CD4-positive, alpha-beta T cell treated with Interleukin-4 for 4 hours (primary cell): ENCODE measurements at places on chromosomes 1 and 21.
A peak's percentile ranks its signal among the peaks of the same experiment; 100 is the strongest.

GRCh38 chr1:55718758-55719671, 503.9 kb upstream of the USP24 start:
- no peak for DNase-seq

DNA sequence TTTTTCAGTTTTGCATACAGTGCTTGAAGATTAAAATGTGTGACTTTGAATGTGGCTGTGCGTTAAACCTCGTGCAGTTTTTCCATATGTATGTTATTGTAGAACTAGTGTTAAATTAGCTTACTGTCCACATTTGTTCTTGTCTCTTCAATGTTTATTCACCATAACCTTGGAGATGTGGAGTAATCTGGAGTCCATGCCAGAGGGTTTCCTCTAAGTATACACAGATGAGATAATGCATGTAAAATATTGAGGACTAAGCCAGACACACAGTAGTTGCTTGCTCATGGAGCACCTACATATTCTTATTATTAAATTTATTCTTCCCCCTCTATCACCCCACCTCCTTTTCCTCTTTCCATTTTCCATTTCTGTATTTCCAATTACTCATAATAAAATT, 7.7 kb upstream of the GIPC2 start:
- no peak for DNase-seq

- DNase-seq: no peak
Observed at GRCh38 chr1:1088029-1088800, 14.1 kb upstream of the RNF223 start.

DNA sequence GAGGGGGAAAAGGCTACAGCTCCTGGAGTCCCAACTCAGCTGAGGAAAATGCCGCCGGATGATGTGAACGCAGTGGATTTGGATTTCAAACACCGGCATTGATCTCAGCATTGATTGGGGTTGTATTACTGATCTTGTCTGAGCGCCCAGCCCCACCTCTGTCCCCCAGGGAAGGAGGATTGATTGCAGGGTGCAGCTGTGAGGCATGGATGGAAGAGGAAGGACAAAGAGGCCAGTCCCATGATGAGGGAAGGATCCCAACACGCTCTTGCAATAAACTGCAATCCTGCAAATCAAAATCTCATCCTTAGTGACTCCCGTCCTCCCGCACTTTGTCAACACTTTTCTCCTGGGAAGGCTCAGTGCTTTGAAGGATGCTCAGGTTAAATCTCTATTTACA, 242.3 kb upstream of the PROX1 start:
- no peak for DNase-seq

GRCh38 chr1:56064705-56065104, 514.7 kb downstream of the PLPP3 start:
- no peak for DNase-seq

GRCh38 chr21:33478935-33479678, 667 bp downstream of the TMEM50B start:
- peak; percentile 50 for DNase-seq

DNA sequence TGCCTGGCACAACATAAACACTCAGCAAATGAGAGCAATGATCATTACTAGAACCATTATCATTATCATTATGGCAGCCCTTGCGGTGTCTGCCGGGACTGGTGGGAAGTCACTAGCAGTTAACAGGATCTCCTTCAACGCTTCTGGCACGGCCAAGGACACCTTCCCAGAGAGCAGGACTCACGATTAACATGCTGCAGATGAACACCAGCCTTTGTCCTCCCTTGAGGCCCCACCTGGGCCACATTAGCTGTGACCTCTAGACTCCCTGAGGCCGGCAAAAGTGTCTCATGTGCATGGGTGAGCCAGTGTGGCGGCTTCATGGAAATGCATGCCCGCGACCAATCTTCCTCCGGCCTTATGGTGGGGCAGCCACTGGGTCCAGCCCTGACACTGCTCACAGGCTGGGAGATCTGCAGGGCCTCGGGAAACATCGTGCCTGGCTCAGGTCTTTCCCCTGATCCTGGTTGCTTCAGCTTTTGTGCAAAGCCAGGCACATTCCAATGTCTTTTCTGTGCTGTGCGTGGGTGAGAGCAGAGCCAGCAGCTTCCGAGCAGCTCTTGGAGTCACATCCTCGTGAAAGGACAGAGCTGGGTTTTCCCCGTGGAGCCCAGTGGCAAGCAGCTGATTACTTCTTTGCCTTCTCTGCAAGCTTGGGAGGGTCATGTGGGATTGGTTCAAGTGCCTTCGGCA, 107.3 kb downstream of the HMGB4 start:
- DNase-seq: no peak

DNA sequence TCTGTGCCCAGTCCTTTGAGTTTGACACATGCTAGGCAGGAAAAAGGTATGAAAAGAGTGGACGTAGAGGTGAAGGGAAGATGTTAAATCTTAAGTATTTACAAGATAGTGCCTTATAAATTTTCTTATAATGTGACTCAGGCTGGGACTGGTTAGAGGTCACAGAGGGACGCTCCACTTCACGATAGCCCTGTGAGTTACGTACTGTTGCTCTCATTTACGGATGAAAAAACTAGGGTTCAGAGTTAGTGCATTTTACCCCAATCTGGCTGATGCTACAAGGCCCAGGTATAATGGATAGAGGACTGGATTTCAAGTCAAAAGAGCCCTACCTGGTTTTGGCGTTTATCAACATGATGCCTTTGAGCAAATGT, 1.4 kb upstream of the TUT4 start:
- DNase-seq: no peak

GRCh38 chr1:153677718-153678518, 570 bp upstream of the NPR1 start:
- peak; percentile 42 for DNase-seq

- DNase-seq: no peak
Observed at GRCh38 chr1:8866792-8867415, 11.6 kb downstream of the ENO1 start.

- no peak for DNase-seq
Observed at GRCh38 chr1:14160781-14161180, 437.7 kb upstream of the KAZN start.

- DNase-seq: no peak
Observed at GRCh38 chr1:206143537-206144172, 26.5 kb upstream of the AVPR1B start.

DNA sequence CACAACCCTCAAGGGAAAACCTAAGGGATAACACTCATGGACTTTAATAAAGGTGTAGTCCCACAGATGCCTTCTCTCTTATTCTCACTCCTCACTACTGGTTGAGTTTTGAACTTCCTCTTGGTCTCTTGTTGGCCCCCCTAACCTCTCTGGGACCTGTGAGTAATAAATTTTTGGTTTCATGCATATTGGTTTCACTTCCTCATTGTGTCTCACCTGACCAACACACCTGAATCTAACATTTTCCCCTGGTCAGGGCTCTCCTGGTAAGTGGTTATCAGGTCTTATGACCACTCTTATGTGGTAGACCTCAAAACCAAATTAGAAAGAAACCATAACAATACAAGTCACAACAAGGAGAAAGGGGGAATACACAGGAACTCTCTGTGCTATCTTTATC, 60.5 kb upstream of the PRMT6 start:
- DNase-seq: no peak

GRCh38 chr1:54615531-54616279, 7.6 kb downstream of the FAM151A start:
- DNase-seq: no peak

- DNase-seq: no peak
Observed at GRCh38 chr1:43418858-43419257, 29.2 kb downstream of the SZT2 start.

DNA sequence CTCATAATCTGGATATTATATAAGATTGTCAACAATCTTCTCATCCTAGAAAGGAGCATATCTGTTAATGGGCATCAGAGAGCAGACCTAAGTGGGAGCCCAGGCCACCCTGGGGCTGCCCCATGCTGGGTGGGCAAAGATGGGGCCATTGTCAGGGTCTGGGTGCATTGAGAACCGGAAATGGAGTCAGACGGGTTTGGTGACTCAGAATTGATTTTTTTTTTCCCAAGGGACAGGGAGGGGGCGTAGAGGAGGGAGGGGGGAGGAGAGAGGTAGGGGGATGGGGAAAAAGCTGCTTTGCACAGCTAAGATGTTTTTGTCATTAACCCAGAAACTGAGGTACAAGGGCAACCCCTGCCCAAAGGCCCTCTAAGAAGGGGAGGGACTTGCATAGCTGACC, 1.3 kb downstream of the ATXN7L2 start:
- no peak for DNase-seq
